ENCODE measurements at places on chromosomes 12 and 14.
A peak's percentile ranks its signal among the peaks of the same experiment; 100 is the strongest.

GRCh38 chr12:107450541-107450940 lies 235.1 kb upstream of the PWP1 start:
- DNase-seq = no peak

- peak; percentile 21 for DNase-seq
Observed at GRCh38 chr12:64826234-64826633, 1.8 kb downstream of the TBC1D30 start.

DNA sequence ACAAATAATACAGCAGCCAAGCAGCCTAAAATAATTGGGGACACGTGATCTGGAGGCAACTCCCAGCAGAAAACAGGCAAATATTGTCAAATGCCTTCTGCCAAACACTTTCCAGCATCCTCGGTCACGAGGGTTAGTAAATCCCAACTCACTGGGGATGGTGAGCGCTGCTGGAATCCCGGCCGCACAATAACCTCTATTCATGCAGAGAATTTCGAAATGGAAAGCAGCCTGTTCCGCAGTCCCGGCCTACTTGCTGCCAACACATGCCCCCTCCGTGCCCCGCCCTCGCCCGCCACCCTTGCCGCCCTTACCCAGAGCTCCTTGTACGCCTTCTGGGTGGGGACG lies 62.2 kb downstream of the RFX4 start:
- DNase-seq = no peak

DNA sequence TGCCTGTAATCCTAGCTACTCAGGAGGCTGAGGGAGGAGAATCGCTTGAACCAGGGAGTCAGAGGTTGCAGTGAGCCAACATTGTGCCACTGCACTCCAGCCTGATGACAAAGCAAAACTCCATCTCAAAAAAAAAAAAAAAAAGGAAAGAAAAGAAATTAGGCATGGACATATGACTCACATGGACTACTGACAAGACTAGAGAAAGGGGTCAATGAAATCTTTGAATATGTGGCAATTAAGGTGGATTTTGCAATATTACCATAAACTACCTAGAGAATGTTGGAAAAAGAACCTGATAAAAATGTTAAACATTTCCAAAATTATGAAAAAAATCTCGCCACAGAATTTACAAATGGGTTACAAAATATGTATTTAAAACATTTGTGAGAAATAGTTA lies 873.6 kb downstream of the C12orf50 start:
- DNase-seq = no peak

- DNase-seq = no peak
Observed at GRCh38 chr12:53674977-53675700, 744 bp downstream of the ATP5MC2 start.

DNA sequence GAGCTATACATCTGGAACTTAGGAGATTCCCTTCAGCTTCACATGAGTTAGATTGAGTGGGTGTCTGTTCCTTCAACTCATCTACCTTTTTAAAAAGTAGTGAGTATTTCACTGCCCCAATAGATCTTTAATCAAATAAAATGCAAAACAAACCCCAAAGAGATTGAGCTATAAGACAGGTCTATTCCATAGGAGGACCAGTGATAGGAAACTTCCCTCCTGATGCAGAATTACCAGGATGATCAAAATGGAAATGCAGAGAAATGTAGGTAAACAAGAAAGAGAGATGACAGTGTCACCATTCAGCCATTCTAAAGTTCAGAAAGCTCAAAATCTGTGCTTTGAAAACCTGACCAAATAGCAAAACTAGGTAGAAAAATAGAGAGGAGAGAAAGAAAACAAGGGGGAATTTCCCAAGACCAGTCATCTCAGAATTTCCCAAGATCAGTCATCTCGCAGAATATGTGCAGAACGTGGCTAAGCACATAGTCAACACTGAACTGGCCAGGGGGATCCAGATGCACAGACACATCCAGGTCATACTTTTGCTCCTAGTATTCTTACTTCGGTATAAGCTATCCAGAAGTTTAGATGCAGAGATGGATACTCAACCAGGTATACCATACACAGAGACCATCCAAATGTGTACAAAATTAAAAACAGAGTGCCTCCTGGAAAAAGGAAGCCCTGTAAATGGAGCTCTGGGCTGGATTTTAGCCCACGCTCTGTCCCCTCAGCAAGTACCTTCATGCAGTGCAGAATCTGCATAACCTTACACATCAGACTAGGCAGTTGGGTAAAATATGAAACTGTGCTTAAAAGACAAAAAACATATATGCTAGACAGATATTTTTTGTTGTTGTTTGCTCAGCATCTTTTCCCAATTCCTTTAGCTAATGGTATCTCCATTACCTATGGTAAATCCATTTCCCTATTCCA lies 27.4 kb downstream of the SLC41A2 start:
- peak; percentile 5 for DNase-seq

DNA sequence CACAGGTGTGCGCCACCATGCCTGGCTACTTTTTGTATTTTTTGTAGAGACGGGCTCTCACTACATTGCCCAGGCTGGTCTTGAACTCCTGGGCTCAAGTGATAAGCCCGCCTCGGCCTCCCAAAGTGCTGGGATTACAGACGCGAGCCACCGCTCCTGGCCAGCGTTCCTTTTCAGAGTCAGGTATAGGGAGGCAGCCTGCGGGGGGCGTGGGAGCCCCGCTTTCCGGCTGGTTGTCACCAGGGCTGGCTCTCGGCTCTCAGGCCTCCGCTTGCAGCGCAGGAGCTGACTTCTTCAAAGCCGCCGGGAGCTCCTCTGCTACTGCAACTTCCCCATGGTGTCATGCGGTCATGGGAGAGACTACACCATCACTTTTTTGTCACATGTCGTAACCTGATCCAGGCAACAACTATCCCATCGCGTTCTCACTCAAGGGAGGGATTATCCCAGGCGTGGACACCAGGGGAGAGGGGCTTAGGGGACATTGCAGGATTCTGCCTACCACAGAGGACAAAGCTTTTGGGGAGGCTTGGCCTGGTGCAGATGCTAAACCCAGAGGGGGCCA lies 129.4 kb downstream of the SCARB1 start:
- no peak for DNase-seq

GRCh38 chr12:92145481-92145730 lies 240 bp downstream of the BTG1 start:
- DNase-seq = no peak

DNA sequence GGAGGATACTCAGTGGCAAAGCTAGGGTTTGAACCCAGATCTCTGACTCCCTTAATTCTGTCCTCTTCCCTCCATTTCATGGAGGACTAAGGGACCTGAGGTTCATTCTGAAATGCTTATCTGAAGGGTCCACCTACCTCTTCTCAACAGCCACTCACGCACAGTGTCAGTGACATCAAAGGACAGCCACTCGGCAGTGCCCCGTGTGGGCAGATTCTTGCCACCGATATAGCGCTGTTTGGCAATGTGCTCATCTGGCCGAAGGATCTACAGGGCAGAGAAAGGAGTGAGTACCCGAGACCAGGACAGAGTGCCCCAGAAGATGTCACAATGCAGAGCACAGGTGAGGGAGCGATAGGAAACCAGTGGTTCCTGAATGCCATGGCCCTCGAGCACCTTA lies 10.8 kb downstream of the TGFB3 start:
- no peak for DNase-seq

GRCh38 chr12:116544656-116545055 lies 14.5 kb upstream of the MAP1LC3B2 start:
- no peak for DNase-seq

- no peak for DNase-seq
Observed at GRCh38 chr12:94152292-94153078, 4.1 kb downstream of the PLXNC1 start.

DNA sequence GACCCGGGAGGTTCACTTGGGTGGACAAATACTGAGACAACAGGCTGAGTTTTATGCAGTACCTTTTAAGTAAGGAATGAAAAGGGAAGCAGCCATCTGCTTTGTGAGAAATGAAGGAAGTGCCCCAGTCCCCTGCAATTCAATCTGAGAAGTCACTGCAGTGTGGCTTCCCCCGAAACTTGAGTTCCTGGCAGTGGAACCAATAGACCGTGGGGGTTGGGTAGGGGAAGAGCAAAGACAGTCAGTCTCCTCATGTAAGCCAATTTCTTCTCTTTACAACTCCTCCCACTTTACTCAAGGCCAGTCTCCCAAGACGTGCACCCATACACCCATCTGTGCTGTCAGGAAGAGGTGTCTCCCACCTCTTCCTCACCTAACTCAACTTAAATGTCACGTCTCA lies 206.5 kb downstream of the BCAT1 start:
- no peak for DNase-seq

DNA sequence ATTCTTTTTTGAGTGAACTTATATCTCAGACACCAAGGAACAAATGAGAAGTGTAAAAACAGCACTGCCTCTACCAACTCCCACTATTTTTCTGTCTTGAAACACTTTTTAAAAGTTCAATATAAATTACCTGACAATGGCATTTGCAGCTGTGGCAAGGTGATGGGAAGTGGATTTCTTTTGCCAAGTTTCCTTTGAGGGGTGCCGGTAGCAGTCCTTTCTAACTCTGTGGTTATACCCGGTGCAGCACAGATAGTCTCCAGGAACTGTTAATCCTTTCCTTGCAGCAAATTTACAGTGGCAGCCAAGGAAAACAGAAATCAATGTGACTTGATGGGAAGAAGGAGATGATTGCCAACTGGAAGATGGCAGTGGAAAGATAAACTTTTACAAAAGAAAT lies 243.7 kb downstream of the BCAT1 start:
- DNase-seq = no peak

GRCh38 chr12:118409834-118410233 lies 33.5 kb downstream of the SUDS3 start:
- DNase-seq = no peak

DNA sequence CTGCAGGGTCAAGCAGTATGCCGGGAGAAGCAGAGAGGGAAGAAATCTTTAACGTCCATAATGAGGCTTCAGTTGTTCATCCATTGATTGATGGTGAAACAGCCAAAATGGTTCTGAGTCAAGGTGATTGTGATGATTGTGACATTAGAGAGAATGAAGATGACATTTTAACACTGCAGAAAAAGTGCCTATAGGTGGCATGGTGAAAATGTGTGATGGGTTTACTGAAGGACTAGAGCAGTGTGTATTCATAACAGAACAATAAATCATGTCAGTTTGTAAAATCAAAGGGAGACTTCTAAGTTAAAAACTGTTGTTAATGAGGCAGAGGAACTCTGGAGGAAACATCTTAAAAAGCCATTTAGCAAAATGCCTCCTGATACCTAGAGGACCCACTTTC lies 57.7 kb upstream of the CAND1 start:
- DNase-seq = no peak

- DNase-seq = no peak
Observed at GRCh38 chr14:100027771-100028490, 37.3 kb upstream of the EVL start.

DNA sequence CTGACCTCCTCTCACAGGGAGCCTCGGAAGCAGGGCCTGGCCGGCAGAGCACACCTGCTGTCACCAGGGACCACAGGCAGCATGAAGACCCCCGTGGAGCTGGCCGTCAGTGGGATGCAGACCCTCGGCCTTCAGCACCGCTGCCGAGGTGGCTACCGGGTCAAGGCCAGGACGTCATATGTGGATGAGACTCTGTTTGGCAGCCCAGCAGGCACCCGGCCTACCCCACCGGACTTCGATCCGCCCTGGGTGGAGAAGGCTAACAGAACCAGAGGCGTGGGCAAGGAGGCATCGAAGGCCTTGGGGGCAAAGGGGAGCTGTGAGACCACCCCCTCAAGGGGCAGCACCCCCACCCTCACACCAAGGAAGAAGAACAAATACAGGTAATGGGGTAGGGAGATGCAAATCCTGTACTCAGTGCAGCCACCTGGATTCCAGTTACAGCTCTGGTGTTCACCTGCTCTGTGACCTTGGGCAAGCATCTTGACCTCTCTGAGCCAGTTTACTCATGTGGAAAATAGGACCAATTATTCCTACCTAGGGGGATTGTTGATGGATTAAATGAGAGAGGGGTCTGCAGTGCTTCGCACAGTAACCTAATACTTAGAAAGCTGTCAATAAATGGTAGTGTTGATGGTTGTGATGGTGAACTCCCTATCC lies 1.3 kb downstream of the RITA1 start:
- DNase-seq = no peak

DNA sequence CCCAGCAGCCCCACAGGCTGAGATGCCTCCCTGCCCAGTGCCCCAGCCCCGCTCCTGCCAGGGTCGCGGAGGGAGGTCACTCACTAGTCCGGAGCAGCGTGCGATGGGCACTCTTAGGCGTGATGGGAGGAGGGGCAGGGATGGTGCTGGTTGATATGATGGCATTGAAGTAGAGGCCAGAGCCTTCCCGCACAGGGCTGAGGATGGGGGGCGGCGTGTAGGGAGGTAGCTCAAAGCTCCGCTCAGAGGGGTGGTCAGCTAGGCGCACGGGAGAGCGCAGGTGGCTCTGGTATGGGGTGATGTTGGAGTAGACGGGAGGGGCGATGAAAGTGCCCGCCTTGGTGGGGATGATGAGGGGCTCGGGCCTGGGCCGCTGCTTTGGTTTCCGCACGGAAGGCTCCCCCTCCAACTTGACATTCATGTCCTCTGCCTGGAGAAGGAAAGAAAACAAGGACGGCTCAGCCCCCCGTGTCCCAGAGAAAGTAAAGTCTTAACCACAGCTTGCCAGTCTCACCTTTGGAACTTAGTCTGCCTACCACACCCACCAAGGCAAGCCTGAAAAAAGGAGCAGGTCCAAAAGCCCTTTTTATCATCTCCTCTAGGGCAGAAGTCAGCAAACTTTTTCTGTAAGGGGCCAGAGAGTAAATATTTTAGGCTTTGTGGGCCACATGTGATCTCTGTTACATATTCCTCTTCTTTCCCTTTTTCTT lies 15.5 kb upstream of the PNMA1 start:
- no peak for DNase-seq

DNA sequence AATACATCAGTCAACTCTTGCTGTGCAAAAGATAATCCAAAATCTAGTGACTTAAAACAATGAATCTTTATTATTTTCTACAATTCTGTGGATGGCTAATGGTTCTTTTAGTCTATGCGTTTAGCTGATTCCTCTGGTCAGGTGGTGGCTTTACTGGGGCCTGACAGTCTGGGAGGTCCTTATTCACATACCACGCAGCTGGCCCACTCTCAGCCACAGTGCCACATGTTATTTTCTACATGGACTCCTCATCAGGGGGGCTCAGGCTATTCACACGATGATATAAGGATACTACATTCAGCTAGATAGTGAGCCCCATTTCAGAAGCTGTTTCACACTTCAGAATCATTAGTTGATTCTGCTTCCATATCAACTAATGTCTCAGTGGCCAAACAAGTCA lies 287.5 kb upstream of the MGAT4C start:
- no peak for DNase-seq

DNA sequence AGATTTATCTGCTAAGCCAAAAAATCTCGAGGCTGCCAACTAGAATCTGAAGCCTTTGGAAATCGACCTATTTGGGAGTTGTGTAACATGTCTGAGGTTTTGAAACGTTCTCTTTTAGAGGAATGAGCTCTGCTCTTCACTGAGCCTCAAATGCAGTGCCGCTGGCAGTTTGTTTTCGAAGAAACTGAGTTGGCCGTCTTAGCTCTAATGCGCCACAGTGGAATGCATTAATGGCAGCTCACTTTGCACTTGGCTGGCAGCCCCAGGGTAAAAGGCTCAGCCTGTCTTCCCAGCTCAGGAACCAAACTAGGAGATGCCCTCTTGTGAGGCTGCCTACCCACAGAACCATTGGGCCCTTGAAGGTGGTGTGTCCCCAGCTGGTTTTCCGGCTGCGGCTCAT lies 53.8 kb downstream of the SFSWAP start:
- DNase-seq = no peak
